ENCODE measurements at places on chromosomes 7 and 10.

GRCh38 chr7:131026297-131027000 is 292.4 kb upstream of the KLF14 start:
- no peak for DNase-seq

DNA sequence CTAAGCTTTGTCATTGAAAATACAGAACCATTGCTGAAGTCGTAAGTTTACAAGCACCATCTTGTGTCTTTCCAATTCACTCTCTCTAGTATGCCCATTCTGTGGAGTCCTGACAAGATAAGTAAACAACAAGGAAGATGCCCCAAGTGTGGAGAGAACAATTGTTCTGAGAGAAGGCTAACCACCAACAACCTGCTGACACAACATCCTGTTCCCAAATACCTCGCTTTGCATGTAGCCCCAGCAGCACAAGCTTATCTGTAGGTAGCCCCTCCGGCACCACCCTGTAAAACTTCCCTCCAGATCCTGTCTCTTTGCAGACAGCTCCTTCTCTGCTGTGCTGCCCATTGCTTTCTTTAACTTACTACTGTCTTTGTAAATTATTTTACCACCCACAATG is 233.3 kb upstream of the AOAH start:
- no peak for DNase-seq

DNA sequence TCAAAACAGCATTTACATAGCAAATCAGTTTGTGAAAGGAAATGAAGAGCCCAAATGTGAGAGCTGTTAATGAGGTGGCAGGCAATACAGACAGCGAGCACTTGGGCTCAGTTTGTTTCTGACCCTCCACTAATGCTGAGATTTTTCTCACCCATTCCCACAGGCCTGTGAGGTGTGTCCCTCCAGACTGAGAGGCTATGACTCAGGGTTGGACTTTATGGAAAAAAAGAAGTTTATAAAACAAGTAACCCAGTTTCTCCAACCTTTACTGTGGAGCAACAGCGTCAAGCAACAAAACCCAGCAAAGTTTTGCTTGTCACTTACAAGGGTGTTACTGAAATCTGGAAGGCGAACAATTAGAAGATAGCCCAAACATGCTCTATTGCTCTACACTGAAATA is 4.9 kb upstream of the FEZF1 start:
- DNase-seq, result no peak

GRCh38 chr7:38383281-38383680 is 109.8 kb upstream of the TARP start:
- DNase-seq, result no peak

DNA sequence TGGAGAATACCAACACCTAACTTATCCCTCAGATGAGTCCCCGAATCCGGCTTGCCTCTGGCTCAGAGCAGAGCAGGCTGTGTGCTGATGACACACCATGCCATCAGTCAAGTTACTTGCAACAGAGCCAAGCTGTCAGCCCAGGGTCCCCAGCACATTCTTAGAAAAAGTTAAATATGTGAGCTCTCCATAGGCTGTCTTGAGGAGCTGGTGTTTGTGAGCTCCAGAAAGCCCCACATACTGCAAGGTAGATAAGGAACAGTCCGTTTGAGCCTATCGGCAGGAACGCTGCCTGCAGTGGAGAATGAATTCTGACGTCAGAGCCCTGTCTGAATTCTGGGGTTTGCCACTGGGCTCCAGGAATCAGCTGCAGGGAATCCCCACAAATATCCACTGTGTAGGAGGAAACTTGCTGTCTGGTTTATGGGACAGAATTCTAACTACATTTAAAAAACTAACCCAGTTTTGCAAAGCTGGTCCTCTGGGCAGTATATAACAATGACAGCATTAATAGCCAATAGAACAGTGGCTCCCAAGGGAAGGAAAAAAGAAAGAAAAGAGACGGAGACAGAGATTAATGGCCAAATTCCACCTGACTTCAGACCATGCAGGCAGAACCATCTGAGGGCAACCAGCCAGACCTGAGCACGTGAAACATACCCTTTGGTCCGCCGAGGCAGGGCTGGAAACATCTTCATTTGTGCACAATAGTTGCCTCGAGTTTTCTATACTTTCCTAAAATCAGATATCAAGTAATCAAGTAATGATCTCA is 3.6 kb downstream of the SFXN4 start:
- DNase-seq, result no peak

GRCh38 chr7:92648067-92648466 is 57.9 kb upstream of the FAM133B start:
- no peak for DNase-seq

GRCh38 chr7:139943401-139943800 is 114.3 kb downstream of the TBXAS1 start:
- DNase-seq, result no peak

DNA sequence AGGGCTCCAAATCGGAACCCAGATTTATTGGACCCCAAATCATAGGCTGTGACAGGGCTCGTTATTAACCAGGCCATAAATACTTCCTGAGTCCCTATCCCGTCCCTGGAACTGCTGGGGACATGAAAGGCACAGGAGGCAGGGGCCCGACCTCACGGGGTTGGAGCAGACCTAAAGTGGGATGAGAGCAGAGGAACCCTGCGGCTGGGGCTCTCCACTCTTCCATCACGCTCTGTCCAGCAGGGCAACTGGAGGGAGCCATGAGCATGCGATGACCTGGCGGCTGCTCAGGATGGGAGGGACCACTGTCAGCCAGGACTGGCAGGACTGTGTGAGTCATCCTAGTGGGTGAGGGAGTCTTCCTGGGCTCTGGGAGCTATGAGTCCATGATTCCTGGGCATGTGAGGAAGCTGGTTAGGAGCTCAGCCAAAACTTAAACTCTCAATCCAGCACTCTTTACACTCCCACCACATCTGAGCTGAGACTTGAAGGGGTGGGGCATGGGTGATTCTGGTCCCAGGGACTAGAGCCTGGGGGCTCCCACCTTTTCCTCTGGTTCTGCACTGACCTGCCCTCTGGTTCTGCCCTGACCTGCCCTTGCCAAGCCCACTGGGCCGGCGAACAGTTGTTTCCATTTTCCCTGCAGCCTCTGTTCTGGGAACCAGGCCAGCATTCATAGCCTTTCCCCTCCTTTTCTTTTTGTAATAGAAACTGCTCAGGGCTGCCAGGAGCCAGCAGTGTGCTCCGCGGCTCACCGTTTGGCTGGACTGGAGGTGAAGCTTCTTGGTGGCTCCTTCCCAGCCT is 47.1 kb downstream of the SYPL1 start:
- no peak for DNase-seq

DNA sequence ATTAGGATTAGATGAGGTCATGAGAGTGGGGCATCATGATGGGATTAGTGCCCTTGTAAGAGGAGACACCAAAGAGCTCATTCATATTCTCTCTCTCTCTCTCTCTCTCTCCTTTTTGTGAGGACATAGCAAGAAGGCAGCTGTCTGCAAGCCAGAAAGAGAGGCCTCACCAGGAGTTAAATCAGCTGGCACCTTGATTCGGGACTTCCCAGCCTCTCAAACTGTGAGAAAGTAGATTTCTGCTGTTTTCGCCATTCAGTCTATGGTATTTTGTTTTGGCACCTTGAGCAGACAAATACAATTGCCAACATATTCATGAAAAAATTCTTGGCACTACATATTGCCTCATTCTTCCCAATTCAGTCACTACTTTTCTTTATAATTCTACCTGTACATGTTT is 20.6 kb upstream of the ATAD1 start:
- DNase-seq, result no peak

DNA sequence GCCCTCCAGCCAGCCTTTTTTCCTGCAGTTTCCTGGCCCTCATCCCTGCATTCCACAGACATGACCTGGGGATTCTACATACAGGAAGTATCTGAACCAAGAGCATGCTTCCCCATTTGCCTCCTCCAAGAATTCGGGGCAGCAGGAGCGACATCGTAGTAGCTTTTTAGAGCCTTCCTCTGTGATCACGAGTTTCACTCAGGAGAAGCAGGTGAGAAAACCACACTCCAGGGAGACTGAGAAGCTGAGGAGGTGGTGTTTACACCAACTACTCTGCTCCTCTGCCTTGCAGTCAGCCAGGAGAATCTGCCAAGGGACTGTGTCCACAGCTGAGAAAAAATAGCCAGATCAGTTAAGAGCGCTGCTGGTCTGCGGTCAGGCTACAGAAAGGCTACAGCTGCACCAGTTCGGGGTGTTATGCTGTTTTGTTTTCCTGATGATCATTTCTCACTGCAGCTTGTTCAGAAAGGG is 54.1 kb downstream of the HSPA12A start:
- DNase-seq, result no peak

DNA sequence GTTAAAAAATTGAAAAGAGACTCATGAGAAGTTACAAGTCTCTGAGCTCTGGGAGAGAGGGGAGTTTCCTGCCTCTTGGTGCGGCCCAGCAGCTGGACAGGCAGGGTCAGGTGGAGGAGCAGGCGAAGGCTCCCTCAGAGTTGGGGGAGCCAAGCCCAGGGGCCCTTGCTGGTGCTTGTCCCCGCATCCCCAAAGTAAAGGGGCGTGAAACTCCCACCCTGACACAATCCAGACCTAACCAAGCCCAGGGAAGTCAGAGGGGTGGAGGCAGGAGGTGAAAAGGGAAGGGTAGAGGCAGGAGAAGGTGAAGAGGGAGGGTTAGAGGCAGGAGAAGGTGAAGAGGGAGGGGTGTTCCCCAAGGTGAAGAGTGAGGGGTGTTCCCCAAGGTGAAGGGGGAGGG is 322.8 kb downstream of the GLRX3 start:
- DNase-seq, result no peak

DNA sequence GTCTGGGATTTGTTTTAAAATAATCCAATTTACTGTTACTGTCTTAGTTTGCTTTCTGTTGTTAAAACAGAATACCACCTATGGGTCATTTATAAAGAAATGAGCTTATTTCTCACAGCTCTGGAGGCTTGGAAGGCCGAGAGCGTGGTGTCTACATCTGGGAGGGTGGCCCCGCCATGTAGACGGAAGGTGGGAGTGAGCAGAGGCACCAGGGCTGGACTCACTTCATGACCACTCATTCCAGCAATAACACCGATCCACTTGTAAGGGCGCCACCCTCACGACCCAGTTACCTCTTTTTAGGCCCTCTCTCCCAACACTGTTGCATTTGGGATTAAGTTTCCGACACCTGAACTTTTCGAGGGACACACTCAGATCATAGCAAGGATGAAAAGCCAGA is 36.2 kb upstream of the CFAP46 start:
- DNase-seq, result no peak

DNA sequence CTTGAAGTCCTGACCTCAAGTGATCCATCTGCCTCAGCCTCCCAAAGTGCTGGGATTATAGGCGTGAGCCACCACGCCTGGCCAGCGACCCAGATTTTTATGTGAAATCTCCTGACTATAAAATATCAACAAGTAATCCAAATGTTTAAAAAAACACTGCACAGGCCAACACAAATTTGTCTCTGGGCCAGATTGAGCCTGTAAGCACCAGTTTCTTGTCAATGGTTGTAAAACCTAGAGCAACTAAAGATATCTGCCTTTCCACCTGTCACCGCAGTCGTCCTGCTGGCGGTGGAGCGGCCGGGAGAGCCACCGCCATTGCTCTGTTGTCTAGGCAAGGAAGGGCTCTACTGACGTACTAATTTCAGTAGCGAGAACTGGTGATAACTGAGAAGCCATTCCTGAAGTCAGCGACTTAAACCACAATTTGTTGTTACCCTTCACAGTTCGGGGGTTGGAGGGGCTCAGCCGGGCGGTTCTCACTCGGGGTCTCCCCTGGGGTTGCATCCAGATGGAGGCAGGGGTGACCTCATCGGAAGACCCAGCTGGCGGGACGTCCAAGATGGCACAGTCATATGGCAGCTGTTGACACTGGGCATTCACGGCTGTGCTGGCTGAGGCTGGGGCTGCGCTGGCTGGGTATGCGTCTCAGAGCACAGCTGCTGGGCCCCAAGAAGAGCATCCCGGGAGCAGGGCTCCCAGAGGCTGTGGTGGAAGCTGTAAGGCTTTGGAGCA is 55.2 kb upstream of the PDGFA start:
- DNase-seq, result no peak

DNA sequence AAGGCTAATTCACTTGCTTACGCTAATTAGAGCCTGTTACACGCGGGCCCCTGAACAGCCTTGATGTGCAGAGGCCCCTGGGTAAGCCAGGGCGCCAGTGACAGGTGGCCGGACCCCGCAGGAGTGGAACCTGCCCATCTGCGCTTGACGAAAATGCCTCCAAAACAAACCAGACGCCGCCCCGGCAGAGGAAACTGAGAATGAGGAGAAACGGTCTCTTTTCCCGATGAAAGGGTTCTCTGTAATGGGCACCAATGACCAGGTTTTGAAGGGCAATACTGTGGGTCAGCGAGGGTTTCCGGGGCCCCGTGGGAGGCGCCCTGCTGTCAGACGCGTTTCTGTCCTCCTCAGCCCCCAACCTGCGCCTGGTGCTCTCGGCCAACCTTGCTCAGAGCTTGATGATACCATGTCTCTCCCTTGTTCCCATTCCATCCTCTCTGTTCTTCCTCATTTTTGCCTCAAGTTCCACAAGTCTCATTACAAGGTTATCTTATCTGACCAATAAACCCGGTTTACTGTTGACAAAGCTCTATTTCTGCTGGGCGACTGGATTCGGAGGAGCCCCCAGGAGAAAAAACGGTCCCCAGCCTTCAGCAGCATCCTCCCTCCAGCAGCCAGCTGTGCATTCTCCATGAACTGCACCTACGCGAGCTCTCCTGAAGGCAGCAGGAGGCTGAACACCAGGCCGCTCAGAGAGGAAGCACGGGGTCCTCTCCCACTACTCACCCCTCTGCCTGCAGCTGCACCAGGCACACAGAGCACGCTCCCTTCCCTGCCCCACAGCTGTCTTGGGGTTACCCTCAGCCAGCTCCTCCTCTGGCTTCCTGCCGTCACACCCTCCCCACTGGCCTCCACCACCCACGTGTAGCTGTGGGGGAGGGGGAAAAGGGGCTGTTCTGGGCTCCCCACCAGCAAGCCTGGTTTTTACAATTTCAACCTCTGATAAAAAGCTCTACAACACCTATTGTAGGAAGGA is 202.0 kb downstream of the MAD1L1 start:
- DNase-seq, result no peak

DNA sequence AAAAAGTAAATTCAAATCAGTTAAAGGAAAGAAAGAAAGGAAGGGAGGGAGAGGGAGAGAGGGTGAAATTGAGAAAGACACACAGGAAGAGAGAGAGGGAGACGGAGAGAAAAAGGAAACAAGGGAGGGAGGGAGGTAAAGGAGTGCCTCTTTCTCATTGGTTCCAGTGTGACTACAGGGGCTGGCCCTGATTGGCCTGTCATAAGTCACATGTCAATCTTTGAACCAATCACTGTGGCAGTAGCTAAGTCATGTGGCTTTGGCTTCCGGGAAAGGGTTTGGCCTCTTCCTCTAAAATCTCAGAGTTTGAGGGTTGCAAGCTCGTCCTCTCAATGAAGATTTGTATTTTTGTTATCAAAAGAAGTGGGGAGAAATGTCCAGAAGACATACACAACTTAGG is 150.2 kb downstream of the RAB11FIP2 start:
- no peak for DNase-seq

GRCh38 chr10:77638321-77639101 is 903 bp upstream of the KCNMA1 start:
- no peak for DNase-seq

- no peak for DNase-seq
Observed at GRCh38 chr10:108303149-108303548, 1138.6 kb upstream of the SORCS1 start.

- DNase-seq, result no peak
Observed at GRCh38 chr7:128030654-128031611, at the start of gene LRRC4. LRRC4 (minus strand) TSS chr7:128031437; CDS start chr7:128030640, 797 bp downstream.

Measured in activated CD8-positive, alpha-beta memory T cell treated with anti-CD3 and anti-CD28 coated beads for 48 hours (primary cell).